ENCODE measurements at places on chromosomes 2 and 18.

GRCh38 chr18:5058768-5059695 lies 138.0 kb downstream of the AKAIN1 start:
- DNase-seq: no peak

GRCh38 chr2:159106109-159106508 lies 137.7 kb downstream of the TANC1 start:
- DNase-seq: no peak

- DNase-seq: no peak
Measured at GRCh38 chr18:46155641-46156051, 51.5 kb downstream of the HAUS1 start.

- no peak for DNase-seq
Measured at GRCh38 chr2:176935543-176936102, 277.0 kb upstream of the HNRNPA3 start.

GRCh38 chr2:217805668-217806481 lies 196.9 kb downstream of the TNS1 start:
- no peak for DNase-seq

DNA sequence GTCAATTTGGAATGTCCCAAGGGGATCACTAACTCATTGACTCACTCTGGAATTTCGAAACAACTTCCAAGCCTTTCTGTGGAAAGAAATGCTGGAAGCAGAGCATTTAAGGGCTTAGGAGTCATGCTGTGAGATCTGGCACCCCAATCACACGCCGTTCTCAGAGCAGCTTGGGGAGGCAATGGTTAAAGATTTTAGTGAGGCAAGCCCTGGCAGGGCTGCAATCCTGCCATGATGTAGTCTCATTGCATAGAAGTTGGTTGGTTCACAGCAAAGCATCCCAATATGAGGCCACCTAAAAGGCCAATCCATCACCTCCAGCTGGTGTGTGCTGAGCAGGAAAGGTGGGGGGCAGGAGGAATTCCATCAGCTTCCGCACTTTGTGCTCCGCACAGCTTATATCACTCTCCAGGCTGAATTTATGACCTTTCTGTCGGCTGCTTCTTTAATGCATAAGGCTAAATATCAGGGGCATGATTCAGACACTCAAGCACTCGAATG lies 1043.9 kb upstream of the POU3F3 start:
- no peak for DNase-seq

DNA sequence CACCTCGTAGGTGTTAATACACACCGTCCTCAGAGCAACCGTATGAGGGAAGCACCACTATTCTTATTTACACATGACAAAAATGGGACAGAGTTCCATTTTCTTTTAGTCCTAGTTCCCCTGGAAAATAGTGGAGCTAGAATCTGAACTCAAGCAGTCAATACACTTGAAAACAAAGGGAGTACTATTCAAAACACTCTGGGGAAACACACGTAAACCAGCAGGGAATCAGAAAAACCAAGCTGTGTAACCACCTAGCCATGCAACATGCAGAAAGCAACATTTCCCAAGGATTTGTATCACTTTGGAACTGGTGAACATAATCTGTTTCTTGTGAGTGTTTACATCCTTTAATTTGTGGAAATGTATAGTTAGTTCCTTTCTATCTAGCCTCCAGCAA lies 208.2 kb downstream of the UBE2E3 start:
- no peak for DNase-seq

DNA sequence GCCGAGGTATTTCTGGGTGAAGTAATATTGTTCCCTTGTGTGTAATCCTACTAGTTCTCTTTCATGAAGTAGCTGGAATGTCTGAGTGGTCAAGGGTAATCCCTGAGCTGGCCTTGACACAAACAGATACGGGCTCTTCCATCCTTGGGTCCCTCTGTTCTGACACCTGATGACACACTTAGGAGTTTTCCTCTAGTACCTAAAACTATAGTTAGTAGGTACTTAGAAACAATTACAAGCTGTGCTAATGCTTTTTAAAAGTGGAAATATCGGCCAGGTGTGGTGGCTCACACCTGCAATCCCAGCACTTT lies 59.2 kb upstream of the IL1R1 start:
- no peak for DNase-seq

GRCh38 chr18:39675906-39676305 lies 2110.3 kb upstream of the CELF4 start:
- DNase-seq: no peak

GRCh38 chr2:134440336-134440909 lies 186.6 kb downstream of the MGAT5 start:
- no peak for DNase-seq
